Lower lobe of right lung (tissue), 2 donors: ENCODE measurements at places on chromosomes 4 and X. TPM values are rescaled to one million over a fixed set of nuclear protein-coding genes. Genes with fewer than 3 reads are reported as not detected.

MMRN1 gene
- 42.6 TPM for total RNA-seq

KCNIP4 gene
- total RNA-seq, result not detected

HSD17B11 gene
- total RNA-seq, result 140 TPM

NPY1R gene
- total RNA-seq, result 1.9 TPM

EIF4E gene
- total RNA-seq, result 61.0 TPM

AREG gene
- 7.8 TPM for total RNA-seq

SPANXC gene
- total RNA-seq, result not detected

STOX2 gene
- total RNA-seq, result 12.8 TPM

- no peak for DNase-seq
Observed at GRCh38 chrX:109632906-109633504, 8.0 kb upstream of the KCNE5 start.

DNA sequence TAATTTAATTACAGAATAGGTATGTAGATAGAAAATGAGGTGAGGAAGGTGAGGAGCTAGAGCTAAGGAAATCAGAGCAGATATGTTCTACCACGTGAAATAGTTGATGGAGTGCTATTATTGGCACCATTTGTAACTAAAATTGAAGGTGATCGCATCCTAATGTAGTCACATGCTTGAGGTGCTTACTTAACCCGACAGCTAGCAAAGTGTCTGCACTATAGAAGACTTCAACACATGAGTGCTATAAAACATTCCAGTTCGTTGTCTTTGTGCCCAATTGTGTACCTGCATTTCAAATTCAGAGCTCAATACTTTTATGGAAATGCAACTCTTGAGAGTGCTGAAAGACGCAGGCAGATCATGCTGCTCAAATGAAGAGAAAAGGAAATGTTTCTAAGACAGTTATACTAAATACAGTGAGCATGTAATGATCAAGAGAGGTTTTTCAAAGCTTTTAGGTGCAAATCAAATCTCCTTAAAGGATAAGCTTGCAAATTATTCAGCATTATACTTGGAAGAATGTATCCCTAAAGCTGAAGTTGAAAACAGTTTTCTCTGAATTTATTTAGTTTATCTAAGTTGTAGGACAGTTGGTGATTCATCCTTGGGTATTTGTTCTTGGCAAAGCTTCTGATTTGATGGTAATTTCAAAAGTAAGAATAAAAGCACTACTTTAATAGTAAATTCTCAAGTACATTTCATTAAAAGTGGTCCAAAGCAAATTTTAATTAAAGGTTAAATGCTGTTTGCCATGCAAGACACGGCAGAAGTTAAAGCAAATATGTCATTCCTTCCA lies 223.9 kb upstream of the EPHA5 start:
- DNase-seq, result no peak

- no peak for DNase-seq
Observed at GRCh38 chr4:1673671-1674070, 10.4 kb downstream of the FAM53A start.

GRCh38 chr4:139857021-139857420 lies 191.4 kb downstream of the MGST2 start:
- DNase-seq, result no peak

GRCh38 chr4:39635023-39635422 lies 3.6 kb downstream of the SMIM14 start:
- no peak for DNase-seq

DNA sequence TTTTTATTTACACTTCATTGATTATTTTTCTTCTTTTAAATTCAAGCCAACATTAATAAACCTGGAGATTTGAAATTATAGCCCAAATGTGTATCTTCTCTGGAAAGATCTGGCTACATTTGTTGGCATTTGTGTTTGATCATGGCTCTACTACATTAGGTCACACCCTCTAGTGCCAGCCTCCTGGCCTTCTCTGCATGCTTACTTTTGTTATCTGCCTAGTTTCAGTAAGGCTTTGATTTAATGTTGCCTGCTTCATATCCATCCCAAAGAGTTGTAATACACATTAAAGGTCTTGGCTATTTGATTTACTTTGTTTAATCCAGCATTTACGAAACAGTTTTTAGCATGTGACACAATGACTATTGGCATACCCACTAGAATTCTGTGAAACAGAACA lies 224.5 kb downstream of the TRAM1L1 start:
- no peak for DNase-seq

GRCh38 chr4:16692961-16693506 lies 205.4 kb downstream of the LDB2 start:
- no peak for DNase-seq

- DNase-seq, result no peak
Observed at GRCh38 chr4:38396091-38396490, 267.9 kb upstream of the KLF3 start.
